ENCODE measurements at places on chromosomes 3 and 15.

DNA sequence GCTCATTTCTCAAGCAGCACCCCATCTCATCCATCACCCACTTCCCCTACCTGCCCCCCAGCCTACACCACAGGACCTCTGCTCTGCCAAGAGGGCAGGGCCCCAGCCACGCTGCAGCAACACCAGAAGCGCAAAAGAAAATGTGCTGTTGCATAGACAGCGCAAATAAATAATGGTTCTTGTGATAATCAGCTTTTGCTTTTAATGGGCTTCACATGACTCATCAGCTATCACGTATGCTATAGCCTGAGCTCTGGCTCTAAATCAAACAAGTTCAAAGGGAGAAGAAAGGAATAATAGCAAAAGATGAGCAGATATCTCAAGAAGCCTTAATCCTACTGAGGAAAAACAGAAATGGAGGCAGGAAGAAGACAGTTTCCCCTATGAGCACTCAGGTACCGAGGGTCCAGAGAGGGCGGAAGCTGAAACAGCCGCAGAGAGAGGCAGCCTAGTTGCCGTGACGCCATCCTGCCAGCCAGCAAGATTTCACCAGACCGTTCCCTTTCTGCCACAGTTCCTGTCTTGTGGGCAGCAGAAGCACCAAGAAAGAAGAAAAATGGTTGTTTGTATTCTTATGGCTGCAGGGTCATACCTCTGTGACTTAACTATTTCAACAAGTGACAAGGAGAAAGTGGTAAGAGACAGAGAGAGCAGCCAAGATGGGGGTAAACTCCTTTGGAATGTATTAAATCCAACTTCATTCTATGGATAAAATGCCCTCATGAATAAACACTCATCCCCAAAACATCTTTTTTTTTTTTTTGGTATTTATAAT lies 22.0 kb downstream of the RAB27A start:
- no peak for DNase-seq

GRCh38 chr3:36736301-36736700 lies 28.1 kb downstream of the DCLK3 start:
- DNase-seq = no peak

DNA sequence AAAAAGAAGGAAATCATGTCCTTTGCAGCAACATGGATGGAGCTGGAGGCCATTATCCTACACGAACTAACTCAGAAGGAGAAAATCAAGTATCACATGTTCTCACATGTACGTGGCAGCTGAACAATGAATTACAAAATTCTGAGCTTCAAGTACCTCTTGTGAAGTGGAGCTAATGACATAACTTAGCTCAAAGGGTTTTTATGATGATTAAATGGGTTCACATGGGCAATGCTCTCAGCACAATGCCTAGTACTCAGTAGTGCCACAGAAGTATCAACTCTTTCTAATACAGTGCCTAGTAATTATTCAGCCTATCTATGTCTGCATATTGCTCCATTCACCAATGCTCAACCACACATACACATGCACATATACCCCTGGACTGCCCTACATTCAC lies 407.5 kb upstream of the WNT5A start:
- no peak for DNase-seq

- DNase-seq = peak; percentile 42
Measured at GRCh38 chr3:43379343-43379742, 93.0 kb downstream of the SNRK start.

DNA sequence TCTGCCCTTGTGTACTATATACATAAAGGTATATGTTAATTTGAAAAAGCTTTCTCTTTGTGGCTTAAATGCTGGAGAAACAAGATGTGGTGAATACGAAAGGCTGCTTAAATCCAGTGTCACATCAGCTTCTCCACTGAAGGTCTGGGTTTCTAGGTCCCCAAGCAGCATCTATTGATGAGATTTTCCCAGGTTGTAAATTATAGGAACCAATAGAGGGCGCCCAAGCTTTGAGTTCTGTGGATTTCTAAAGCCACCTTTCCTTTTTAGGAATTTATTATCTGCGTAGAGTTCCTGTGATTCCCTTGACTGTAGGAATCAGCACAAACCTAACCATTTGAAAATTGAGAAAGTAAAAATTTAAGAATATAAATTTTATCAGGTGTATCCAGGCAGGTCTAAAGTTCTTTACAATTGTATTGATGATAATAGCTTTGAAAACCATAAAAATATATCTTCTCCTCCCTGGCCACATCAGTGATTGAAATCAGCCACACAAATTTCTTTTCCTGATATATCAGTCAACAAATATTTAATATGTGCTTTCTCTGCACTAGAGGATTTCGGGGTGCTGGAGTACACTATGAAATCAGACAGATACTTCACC lies 88.3 kb upstream of the ADAMTSL3 start:
- DNase-seq = no peak

GRCh38 chr3:154538566-154539360 lies 108.8 kb upstream of the GPR149 start:
- DNase-seq = no peak

DNA sequence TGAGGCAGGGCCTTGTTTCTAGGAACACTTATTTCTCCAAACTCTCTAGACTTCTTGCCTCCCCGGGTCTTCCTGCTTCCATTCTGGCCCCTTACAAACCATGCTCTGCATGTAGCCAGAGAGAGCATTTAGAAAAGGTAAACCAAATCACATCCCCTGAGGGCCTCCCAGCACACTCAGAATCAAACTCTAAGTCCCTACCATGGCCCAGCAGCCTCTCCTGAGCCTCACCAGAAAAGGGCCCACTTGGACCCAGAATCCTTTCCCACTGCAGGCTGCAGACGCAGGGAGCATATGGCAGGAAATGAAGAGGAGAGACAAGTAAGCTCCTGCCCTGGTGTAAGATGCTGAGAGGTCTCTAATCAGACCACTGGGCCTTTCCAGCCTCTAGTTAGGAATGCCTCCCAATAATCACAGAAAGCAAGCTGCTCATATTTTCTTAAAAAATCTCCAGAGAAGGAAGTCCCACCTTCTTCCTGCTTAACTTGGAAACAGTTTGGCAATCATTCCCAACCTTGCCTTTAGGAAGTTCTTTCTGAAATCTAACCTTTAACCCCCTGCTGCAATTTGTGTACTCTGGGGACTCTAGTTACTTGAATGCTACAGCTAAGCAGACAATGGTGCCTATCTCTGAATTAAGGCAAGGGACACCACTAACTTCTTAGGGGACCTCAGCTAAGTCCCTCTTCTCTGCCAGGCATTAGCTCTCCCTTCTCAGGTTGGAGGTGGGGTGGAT lies 4.2 kb downstream of the AMOTL2 start:
- no peak for DNase-seq

- no peak for DNase-seq
Measured at GRCh38 chr15:82553846-82554245, 13.6 kb upstream of the RPS17 start.

DNA sequence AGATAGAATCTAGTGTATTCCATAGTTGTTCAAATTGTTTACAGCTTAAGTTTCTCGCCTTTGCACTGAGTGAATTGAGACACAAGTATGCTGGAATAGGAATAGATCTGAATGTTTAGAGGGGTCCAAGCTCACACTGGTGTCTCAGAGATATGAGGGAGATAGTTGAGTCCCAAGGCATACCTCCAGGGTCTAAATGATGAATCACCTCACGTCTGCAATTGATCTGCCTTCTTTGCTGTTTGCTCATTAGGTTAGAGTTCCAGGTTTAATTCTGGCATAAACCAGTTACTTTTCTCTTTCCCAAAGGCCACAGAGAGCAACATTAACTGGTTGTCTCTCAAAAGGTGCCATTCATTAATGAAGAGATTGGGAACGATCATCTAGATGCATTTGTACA lies 106.3 kb upstream of the MME start:
- no peak for DNase-seq

DNA sequence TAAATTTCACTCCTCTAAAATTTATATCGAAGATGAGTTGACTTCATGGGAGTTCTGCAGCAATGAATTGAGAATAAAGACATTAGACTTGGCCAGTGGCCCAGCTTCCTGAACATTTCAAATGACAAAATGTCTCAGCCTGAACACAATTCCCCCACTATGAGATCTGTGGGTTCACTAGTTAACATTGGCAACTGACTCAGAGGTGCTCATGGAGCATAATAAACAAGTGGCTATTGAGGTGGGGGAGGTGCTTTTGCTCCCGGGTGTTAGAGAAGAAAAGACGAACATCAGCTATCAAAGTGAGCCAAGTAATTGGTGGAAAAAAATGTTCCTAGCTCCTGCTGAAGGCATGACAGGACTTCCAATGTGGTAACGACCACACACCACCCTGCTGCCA lies 6.3 kb downstream of the ATP13A4 start:
- DNase-seq = no peak

- DNase-seq = no peak
Measured at GRCh38 chr3:108117241-108117775, 26.5 kb upstream of the CD47 start.

DNA sequence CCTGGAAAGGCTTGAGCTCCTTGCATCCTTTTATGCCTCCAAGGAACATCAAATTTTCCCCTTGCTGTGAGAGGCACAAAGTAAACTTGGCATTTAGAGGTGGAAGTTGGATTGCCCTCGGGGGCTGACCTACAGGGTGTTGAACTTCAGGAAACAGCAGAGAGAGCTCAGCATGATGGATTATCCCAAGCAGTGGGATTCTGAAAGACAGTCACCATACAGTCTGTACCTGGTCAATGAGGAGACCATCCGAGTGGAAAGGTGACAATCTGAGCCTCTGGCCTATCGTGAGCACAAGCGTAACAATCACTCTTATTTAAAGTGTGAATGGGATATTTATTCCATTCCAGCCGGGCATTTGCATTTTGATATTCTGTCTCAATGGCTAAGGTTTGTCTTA lies 105.6 kb upstream of the NECTIN3 start:
- DNase-seq = no peak

- DNase-seq = no peak
Measured at GRCh38 chr3:12630292-12630691, 33.6 kb downstream of the RAF1 start.

GRCh38 chr3:185724251-185724650 lies 100.6 kb downstream of the IGF2BP2 start:
- DNase-seq = no peak

GRCh38 chr3:61780455-61781228 lies 219.3 kb downstream of the PTPRG start:
- no peak for DNase-seq

DNA sequence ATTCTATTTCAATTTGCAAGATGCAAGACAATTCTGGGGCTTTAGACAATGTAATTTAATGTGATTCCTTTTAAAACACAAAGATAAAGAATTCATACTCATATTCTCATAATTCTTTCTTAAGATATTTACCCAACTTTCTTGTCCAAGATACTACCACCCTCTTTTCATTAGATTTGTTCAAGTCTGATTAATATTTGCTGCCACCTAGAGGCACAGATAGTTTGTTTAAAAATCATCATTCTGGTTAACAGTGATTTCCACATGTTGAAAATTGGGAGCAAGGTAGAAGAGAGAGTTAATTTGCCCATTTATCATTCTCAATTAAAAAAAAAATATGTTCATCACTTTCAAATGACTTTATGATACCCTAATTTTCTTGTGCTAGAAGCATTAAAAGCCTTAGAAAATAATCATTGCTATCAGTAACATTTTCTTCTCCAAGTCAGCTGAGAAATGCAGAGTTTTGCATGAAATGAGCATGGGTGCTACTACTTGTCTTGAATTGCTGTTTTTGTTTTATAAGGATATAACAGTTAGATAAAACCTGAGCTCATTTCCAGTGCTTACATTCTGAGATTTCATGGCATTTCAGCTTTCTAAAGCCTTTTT lies 11.6 kb downstream of the TAMM41 start:
- no peak for DNase-seq

- DNase-seq = peak; percentile 50
Measured at GRCh38 chr3:25789596-25790556, at the start of gene OXSM. Gene OXSM, plus strand, starts transcription at chr3:25790090. Its CDS starts 931 bp downstream, at chr3:25791021.

GRCh38 chr3:105354429-105354828 lies 12.3 kb upstream of the ALCAM start:
- no peak for DNase-seq

DNA sequence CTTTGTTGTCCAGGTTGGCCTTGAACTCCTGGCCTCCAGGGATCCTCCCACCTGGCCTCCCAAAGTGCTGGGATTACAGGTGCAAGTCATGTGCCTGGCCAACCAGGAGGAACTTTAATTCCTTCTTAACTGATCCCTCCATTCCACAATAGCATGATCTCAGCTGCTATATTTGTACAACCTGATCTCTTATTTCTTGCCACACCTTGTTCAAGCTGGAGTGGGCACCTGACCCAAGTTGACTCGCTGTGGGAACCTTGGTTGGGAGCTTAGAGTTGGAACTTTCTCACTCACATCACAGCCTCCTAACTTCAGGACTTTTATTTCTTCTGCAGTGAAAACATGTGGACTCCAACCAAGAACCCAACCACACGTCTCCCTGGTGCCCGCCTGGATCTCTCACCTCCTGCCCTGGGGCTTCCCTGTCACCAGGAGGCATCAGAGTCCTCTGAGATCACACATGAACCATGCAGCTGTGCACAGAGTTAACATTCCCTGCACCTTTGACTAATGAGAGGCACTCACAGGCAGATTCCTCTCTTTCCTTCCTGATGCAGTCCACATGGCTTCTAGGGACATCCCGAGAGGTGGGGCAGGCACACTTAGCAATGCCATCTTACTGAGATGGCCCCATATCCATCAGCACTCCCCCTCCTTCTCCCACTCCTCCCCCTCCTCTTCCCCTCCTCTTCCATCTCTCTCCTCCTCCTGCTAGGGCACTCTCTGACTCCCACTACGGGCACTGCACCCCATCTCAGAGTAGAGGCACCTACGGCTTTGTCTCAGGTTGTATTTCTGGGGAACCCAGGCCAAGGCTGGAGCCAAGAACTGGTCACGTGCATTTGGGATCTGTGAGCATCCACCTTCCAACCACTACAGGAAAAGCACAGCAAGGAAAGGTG lies 9.7 kb upstream of the CYFIP1 start:
- no peak for DNase-seq

DNA sequence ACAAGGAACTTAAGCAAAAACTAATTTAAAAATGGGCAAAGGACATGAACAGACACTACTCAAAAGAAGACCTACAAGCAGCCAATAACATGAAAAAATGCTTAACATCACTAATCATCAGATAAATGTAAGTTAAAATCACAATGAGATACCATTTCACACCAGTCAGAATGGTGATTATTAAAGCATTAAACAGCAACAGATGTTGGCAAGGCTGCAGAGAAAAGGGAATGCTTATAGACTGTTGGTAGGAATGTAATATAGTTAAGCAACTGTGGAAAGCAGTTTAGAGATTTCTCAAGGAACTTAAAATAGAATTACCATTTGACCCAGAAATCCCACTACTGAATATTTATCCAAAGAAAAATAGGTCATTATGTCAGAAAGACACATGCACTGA lies 482.2 kb downstream of the SQOR start:
- DNase-seq = no peak

GRCh38 chr3:18080198-18080689 lies 337.8 kb upstream of the TBC1D5 start:
- no peak for DNase-seq
